ENCODE measurements at places on chromosomes 11 and 22.

DNA sequence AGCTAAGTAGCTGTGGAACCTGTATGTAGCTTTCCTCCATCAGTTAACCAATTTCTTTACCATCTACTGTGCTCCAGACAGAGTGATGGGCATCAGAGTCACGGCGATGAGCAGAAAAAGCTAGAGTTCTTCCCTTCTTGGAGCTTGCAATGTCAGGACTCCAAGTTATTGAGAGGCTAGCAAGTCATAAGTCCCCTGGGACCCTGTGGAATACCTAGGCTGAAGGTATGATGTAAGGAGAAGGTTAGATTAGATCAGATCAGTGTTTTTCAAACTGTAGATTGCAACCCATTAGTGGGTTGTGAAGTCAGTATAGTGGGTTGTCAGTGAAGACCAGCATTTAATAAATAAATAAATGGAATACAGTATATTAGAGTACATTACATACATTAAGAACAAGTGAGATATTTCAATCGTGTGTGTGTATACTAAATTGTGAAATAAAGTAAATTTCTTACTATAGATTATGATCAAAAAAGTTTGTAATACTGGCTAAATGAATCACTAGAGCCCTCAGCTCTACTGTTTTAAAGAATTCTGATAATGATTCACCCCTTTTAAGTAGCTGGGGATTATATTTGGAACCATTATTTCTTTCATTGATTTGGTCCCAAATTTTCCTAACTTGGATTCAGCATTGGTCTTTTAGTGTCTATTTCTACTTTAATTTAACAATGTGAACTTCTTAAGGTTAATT, 52.3 kb downstream of the RASSF10 start:
- no peak for DNase-seq

- DNase-seq = no peak
Measured at GRCh38 chr11:87213444-87213843, 175.7 kb downstream of the TMEM135 start.

DNA sequence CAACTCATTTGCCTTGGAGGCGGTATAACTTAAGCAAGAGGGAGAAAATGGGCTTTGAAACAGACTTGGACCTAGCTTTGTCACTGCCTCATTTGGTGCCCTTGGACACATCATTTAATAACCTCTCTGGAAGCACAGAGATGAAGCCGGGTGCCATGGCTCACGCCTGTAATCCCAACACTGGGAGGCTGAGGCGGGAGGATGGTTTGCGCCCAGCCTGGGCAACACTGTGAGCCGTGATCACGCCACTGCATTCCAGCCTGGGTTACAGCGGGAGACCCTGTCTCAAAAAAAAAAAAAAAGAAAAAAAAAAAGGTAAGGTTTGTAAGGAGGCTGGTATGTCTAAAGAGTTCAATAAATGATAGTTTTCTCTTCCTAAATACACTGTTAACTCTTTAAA, 806 bp downstream of the COA4 start:
- no peak for DNase-seq

DNA sequence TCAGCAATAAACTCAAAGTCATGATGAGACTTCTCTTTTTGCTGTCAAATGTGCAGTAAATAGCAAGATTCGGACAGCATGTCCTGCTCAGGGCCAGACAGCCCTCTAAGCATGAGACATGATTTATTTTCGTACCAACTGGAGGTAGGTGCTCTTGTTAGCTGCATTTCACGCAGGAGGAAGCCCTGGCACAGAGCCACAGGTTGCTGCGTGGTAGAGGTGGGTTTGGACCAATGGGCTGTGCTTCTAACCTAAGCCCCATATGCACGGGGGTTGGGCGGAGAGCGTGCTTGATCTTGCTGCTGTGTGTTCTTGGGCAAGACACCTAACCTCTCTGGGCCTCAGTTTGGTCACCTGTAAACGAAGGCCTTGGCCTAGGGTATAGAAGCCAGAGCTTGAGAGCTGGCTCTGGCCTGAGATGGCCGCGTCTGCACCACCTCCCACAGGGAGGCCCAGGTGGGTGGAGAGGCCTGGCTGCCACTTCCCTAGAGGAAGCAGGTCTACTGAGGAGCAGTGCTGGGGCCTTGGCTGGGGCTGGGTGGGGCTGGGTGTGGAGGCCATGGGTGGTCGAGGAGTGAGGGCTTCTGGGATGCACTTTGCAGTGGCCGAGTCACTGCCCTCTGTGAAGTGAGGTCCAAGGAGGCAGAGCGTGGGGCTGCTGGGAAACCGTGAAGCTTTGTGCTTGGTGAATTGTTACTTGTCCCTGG, 38.5 kb upstream of the GRAMD4 start:
- no peak for DNase-seq

GRCh38 chr11:95835351-95835750, 45.1 kb downstream of the CEP57 start:
- DNase-seq = no peak

DNA sequence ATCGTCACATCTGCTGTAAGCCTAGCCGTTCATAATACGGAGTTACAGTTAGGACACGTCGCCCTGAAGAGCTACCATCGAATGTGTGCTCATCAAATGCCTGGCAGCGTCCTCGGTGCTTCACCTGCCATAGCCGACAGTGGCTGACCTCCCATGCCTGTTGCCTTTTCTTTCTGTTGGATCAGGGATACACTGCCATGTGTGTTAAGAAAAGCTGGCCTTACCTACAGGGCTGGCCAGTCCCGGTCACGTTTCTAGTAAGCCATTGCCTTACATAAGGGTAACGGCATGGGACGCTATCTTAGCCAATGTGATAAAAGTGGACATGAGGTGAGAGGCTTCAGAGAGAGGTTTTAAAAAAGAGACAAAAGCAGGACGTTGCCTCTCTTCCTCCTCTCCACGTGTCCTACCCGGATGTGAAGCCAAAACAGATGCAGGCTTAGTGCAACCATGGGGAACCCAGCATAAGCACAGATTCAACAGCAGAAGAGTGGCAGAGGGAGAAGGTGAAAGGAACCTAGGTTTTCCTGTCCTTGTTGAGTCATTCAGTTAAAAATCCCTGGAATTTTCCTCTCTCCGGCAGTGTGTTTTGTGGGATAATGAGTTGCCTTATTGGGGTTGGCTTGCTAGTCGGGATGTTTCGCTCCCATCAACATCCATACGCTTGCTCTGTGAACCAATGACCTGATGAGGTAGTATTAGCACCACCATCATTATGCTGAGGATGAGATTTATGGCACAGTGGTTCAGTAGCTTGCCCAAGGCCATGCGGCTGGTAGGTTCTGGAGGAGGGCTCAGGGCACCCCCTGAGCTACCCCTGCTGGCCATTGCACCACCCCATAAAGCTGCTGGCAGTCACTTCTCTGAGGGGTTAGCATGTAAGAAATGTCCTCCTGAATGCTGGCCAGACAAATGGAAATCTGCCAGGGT, 67.4 kb upstream of the B3GAT1 start:
- no peak for DNase-seq

GRCh38 chr22:26568207-26568706, 21.7 kb downstream of the TPST2 start:
- DNase-seq = no peak

DNA sequence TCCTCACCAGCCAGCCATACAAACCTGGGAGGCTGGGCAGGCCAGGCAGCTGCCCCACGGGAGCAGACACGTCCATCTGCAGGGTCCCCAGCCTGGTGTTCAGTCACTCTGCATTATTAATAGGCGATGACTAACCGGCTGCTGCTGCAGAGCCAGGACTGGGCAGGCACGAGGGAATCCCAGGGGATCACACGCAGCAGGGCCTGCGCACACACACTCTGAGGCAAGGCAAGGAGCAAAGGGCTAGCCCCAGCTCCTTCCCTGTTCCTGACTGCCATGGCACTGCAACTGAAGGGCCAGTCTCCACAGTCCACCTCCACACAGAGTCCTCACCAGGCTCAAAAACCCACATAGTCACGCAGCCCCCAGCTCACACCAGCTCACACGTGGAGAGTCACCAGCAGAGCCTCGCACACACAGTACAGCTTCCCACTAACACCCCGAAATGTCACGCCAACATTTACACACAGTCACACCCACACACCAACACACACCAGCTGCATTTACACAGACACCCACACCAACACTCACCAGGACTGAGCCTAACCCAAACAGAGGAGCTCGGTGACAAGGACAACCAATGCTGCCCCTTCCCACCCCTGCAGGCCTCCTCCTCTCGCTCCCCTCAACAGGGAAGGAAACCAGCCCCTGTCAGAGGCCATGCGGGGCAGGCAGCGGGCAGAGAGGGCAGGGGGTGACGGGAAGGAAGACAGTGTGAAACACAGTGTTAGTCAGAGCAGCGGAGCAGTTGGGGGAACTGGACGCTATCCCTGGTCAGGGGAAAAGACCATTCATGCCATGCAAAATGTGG, 47.3 kb downstream of the NRXN2 start:
- no peak for DNase-seq

- DNase-seq = no peak
Measured at GRCh38 chr11:28384418-28384817, 276.2 kb downstream of the METTL15 start.

- DNase-seq = no peak
Measured at GRCh38 chr22:33247758-33248157, 189.6 kb upstream of the SYN3 start.

DNA sequence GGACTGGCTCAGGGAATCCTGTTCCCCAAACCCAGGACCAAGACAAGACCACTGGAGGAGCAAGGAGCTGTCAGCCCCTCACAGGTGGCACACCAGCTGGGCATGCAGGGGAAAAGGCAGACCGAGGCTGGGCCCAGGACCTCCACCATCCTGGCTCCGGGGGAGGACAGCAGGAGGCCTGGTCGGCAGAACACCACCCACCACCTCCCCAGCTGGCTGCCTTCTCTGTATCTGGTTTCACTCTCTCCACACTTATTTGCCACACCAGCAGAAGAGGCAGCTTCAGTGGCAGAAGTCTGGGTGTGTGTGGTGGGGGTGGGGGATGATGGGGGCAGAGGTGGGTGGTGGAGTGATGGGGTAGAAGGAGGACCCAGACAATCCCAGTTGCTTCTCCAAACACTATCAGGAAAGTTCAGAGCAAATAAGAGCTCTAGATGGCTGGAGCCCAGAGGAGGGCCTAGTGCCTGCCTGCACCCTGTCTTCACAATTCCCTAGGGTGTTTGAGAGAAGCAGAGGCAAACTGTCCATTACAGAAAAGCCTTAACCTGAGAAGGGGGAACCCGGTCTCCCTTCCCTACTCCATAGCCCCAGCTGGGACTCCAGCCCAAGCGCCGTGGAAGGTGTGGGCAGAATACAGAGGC, 51.9 kb upstream of the CDON start:
- DNase-seq = no peak

GRCh38 chr22:47301820-47302475, 539.5 kb downstream of the TBC1D22A start:
- no peak for DNase-seq

- DNase-seq = no peak
Measured at GRCh38 chr11:117204283-117205080, 5.3 kb downstream of the TAGLN start.

DNA sequence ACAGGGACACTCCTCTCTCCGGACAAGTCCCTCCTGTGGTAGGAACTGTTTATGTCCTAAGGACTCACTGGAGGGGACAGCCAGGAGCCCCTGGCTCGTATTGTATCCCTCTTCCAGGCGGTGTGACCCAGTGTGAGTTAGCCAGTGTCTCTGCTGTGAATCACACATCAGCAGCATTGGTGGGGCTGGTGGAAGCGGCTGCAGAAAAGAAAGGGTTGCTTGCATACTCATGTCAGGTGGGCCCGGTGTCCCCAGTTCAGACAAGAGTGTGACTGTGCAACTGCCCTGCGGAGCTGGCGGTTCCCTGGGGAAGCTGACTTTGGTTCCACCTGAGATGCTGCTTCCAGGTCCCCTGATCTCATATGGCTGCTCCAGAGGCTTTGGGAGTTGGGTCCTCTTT, 99.4 kb downstream of the ZBTB16 start:
- no peak for DNase-seq

DNA sequence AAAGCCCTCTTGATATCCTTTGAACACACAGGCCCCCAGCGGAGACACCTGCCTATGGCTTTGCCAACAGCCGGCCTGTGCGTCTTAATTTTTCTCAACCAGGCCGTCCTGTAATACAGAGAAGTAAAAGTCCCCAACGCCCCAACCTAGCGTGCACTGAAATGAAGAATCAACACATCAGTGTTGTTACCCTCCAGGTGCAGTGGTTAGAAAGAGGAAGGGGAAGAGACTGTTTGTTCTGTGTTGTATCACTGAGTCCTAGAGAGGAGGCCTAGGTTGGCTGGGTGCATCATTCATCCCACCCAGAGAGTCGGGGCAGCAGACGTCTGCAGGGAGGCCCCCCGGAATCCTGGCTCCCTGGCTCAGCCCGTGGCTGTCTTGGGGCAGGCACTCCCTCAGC, 25.7 kb downstream of the SGSM1 start:
- DNase-seq = no peak

GRCh38 chr22:23302171-23303002, 122.1 kb downstream of the BCR start:
- no peak for DNase-seq

GRCh38 chr11:78420796-78421209, 3.2 kb upstream of the GAB2 start:
- DNase-seq = no peak

- DNase-seq = no peak
Measured at GRCh38 chr11:78110351-78110750, 29.1 kb downstream of the ALG8 start.

GRCh38 chr11:12131943-12132789, 21.8 kb downstream of the MICAL2 start:
- no peak for DNase-seq

Data from activated CD4-positive, CD25-positive, alpha-beta regulatory T cell treated with anti-CD3 and anti-CD28 coated beads, Interleukin-2, amount 50 U/mL, for 16 hours (primary cell).